ENCODE measurements at places on chromosomes 2 and 18.

GRCh38 chr2:61978522-61978921, 73.0 kb downstream of the COMMD1 start:
- no peak for DNase-seq

DNA sequence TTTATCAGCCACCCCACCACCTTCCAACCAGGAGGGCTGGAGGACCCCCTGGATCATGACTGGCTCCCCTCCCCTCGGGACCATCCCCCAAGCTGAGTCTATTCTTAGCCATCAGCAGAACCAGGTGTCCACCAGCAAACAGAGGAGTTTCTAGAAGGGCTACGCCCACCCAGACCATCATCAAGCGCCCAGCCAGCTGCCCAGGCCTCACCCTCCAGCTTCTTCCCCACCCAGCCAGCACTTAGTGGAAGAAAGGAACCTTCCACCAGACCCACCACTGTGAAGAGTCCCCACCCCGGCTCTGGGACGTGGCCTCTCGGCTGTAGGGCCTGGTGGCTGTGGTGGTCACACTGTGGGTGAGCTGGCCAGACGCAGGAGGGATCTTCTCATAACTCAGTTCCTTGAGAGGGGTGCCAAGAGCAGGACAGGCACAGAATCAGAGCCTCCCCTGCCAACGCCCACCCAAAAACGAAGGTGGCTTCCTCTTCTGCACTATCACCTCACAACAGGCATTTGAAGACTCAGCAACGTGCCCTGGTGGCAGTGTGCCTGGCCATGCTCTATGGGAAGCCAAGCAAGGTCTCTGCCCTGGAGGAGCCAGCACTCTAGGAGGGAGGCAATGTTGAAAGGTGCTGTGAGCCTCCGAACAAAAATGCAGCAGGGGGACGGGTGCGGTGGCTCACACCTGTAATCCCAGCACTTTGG, 19.0 kb downstream of the BIN1 start:
- no peak for DNase-seq

GRCh38 chr2:96903815-96904214, 33.9 kb upstream of the SEMA4C start:
- DNase-seq = no peak

GRCh38 chr2:181853696-181854095, 37.8 kb upstream of the ITPRID2 start:
- no peak for DNase-seq

- no peak for DNase-seq
These were observed 33.8 kb upstream of the HNRNPA3 start for GRCh38 chr2:177178797-177179196.

- no peak for DNase-seq
These were observed 437.7 kb downstream of the SATB2 start for GRCh38 chr2:199019898-199020507.

DNA sequence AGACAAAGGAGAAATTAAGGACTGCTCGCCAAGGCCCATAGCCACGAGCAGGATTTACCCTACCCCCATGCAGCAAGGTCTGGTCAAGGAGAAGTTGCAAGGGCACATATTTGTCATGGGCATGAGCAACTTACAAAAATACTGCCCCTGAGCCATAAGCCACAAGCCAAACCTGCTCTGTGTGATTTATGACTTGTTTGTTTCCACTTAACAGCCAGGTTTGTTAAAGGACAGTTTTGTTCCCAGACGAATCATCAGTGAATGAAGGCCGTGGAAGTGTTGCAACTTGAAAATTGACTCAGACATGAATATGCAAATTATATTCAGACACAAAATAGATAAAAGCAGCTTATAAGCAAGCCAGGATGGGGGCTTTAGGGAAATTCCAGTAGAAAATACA, 31.3 kb upstream of the EVA1A start:
- DNase-seq = no peak

GRCh38 chr18:61658431-61658830, 234.4 kb downstream of the RNF152 start:
- DNase-seq = no peak

- no peak for DNase-seq
These were observed 65.8 kb upstream of the SLC35F5 start for GRCh38 chr2:113822087-113822815.

- DNase-seq = no peak
These were observed 68.1 kb upstream of the CCBE1 start for GRCh38 chr18:59765343-59765742.

DNA sequence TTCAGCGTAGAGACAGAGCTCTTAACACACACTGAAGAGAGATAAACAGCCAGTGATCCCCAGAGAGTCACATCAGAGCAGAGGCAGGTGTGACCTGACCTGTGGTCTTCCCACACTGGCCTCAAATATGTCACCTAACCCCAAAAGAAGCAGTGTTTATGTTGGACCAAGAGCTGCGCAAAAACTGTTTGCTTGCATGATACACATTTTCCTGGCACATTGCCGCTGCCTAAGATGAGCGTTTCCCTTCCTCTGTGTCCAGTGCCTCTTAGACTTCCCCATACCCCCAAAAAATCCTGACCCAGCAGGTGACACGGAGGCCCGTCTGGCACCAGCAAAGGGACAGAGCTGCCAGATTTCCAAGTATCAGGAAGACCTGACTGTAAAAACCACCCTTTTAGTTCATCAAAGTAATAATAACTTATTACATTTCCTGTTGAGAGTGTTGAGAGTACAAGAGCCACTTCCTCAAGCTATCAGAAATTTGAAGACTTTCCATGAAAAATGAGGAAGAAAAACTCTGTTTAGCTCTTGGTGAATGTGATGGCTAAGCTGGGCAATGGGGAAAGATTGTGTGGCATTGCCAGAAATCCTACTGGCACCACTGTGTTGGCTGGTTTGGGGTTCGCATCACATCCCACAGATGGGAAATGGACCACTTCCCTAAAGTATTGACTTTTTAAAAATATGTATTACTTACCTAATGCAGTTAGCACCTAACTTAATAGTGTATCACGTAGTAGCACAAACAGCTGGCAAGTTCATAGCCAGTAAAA, 6.7 kb downstream of the TNFRSF11A start:
- no peak for DNase-seq

- DNase-seq = no peak
These were observed 83.1 kb downstream of the PTH2R start for GRCh38 chr2:208489687-208490086.

- no peak for DNase-seq
These were observed 51.2 kb downstream of the INHBB start for GRCh38 chr2:120396861-120397811.

- no peak for DNase-seq
These were observed 17.9 kb downstream of the DAW1 start for GRCh38 chr2:227889336-227889735.

GRCh38 chr2:37629529-37629928, 41.9 kb downstream of the CDC42EP3 start:
- no peak for DNase-seq

DNA sequence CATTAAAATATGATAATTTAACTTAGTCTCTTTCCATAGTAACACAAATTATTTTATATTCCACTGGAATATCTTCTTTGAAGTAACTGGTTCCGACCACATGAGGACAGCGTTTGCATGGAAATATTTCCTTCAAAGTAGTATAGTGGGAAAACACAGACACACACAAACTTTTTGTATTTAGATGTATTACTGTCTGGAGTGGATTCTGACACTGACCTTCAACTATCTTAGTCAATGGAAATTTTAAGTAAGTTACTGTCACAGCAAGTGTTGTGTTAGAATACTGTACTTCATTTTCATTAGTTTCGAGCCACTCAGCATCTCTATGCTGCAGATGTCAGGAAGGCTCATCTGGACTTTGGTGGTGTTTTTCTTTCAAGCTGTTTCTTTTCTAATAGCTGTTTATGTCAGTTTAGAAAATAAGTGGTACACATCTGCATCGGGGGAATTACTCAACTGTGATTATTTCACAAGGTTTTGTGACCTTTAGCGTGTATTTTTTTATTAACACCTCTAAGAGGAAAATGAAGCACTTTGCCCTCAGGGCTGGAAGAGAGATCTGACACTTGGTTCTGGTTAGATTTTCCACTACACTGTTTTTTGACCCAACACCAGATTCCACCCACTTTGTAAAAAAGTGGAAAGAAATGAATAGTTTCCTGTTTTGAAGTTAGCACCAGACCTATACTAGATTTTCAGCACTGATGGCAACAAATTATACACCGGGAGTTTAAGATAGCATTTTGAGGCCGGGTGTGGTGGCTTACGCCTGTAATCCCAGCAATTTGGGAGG, 18.9 kb upstream of the THOC1 start:
- DNase-seq = no peak

DNA sequence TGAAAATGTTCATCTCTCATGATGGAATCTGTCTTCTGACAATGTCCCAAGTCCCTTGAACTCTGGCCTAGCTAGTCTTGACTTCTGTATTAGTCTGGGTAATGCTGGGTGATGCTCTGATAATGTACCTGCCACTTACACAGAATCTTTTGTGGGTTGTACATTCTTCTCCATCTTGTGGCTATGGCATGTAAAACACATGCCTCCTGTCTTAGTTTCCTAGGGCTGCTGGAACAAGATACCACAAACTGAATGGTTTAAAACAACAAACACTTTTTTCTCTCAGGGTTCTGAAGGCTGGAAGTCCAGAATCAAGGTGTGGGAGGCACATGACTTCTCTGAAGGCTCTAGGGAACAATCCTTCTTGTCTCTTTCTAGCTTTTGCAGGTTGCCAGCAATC, 57.1 kb downstream of the RAPGEF4 start:
- no peak for DNase-seq

GRCh38 chr18:10374636-10375293, 79.7 kb upstream of the APCDD1 start:
- no peak for DNase-seq

- DNase-seq = no peak
These were observed 52.7 kb upstream of the NPAS2 start for GRCh38 chr2:100767224-100767653.

- no peak for DNase-seq
These were observed 20.4 kb upstream of the BCL2 start for GRCh38 chr18:63339920-63340484.

GRCh38 chr2:224532441-224532840, 52.7 kb downstream of the CUL3 start:
- no peak for DNase-seq

DNA sequence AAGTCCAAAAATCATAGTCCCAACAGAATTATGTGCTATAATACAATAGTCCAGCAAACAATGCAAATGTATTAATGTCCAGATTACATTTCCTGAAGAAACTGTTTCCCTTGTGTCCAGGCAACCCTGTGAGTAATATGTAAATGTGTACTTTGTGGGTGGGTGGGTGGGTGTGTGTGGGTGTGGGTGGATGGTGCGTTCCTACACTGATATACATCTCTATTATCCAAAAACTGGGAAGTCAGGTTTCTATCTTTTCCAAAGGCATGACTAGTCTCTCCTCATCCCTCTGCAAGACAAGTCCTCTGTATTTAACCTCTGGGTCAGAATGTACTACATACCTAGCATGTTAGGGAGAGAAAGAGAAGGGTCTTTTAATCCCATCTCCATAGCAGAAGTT, 71.6 kb downstream of the LNPK start:
- DNase-seq = no peak

DNA sequence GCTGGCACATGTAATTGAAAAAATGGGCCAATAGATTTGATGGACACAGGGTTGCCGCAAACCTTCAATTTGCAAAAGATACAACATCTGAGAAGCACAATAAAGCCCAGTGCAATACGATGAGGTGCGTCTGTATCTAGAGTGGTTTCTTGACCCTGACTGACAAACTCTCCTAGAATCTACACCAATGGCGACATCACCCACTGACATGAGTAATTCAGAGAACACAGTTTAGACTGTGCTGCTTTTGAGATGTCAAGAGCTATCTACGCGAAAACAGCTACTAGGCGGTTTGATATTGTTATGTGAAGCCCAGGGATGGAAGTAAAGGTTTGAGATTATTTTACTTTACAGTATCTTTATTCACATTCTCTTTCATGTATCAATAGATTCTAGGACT, 104.9 kb downstream of the EIPR1 start:
- no peak for DNase-seq

DNA sequence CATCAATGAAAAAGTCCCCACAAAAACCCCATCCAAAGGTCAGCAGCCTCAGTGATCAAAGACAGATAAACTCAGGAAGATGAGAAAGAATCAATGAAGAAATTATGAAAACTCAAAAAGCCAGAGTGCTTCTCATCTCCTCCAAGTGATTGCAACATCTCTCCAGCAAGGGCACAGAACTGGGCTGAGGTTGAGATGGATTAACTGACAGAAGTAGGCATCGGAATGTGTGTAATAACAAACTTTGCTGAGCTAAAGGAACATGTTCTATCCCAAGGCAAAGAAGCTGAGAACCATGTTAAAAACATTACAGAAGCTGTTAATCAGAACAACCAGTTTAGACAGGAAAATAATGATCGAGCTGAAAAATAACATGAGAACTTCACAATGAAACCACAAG, 442.8 kb upstream of the SYT4 start:
- no peak for DNase-seq

DNA sequence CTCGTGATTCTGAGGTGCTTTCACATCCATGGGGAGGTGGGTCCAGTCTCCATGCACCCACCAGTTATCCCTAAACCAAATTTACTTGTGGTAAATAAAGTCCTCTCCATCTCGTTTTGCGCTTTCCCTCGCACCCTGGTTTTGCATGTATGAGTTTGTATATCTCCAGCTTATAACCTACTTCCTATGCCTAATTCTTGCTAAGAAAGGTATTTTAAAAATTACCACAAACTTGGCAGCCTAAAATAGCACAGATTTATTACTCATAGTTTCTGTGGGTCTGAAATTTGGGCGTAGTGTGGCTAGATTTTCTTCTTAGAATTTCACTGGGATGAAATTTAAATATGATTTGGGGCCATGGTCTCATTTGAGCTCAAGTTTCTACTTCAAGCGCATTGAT, 511.5 kb downstream of the NYAP2 start:
- no peak for DNase-seq

DNA sequence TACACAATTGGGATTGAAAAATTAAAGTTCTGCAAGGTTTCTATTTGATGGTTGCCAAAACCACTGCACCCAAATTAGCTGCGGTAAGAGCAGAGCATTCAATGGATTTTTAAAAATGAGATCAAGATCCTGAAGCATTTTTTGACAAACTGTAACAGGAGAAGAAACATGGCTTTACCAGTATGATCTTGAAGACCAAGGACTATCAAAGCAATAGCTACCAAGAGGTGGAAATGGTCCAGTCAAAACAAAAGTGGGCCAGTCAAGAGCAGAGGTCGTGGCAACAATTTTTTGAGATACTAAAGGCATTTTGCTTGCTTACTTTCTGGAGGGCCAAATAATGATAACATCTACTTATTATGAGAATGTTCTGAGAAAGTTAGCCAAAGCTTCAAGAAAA, 186.8 kb downstream of the RDH14 start:
- DNase-seq = no peak

DNA sequence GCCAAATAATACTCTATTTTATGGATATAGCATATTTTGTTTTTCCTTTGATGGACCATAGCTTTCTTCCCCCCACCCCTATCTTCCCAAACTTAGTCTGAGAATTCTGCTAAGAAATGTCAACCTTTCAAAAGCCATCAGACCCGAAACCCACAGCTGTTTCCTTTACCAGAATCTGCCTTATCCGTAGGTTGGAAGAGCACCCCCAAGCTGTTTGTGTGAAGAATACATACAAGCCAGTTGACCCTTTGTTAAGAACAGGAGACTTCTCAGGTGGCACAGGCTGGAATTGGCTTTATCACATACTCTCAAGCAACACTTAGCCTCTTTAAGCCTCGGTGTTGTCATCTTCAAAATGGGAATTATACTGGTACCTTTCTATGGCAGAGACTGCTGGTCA, 135.1 kb downstream of the ACTR3 start:
- no peak for DNase-seq

- no peak for DNase-seq
These were observed 467.5 kb upstream of the CHST9 start for GRCh38 chr18:27652480-27653121.

GRCh38 chr2:225398372-225398771, 1.1 kb upstream of the NYAP2 start:
- no peak for DNase-seq

Measured in T-helper 22 cell (primary cell).